Upper lobe of right lung (tissue), 1 donor: ENCODE measurements at places on chromosomes 2 and 18. TPM values are rescaled to one million over a fixed set of nuclear protein-coding genes. Genes with fewer than 3 reads are reported as not detected.

DNA sequence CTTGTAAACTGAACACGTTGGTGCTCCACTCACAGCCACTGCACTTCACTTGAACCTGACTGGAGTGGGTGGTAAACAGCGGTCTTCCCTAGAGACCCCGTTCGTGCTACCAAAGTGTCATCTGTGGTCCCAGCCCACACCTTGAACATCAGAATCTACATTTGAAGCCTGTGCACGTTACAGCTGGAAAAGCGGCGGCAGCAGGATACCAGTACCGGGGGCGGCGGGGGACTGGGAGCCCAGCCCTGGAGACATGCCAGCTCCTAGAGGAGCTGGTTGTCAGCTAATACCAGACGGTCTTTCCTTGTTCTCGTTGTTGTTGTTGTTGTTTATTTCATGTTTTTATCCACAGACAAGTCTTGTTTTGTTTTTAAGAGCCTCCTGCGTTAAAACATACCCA lies 156.7 kb downstream of the WDSUB1 start:
- no peak for DNase-seq

Gene LRRC30
- total RNA-seq: not detected

- no peak for DNase-seq
These were observed 122.1 kb upstream of the RMDN2 start for GRCh38 chr2:37802899-37803379.

Gene IL36A
- not detected for total RNA-seq

- DNase-seq: no peak
These were observed 51.2 kb downstream of the NEDD4L start for GRCh38 chr18:58095222-58095621.

GRCh38 chr2:52929412-52929811 lies 838.2 kb upstream of the CHAC2 start:
- DNase-seq: no peak

Gene EVA1A
- 41.9 TPM for total RNA-seq

GRCh38 chr2:101145406-101145805 lies 5.8 kb downstream of the TBC1D8 start:
- DNase-seq: no peak

GRCh38 chr2:232931636-232932035 lies 61.6 kb downstream of the SNORC start:
- DNase-seq: no peak

Gene LINC00305
- not detected for total RNA-seq

Gene GLB1L
- total RNA-seq: 10.0 TPM

Gene CCDC141
- total RNA-seq: 25.7 TPM

DNA sequence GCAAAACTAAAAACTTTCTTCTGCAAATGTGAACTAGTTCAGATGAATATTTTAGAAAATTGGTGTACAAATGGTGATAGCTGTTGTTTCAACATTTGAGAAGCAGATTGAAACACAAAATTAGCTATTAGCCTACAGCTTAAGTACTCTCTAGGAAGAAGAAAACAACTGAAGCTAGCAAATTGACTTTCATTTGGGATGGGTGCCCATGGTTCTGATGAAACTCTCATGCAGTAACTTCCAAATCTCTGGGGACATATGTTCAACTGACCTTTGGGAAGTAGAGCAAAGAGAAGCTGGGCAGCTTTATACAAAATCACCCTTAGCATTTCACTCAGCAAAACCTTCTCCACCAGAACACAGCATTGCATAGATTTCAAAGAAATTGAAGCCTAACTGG lies 119.0 kb downstream of the GALNT13 start:
- no peak for DNase-seq

GRCh38 chr2:111917106-111917505 lies 18.7 kb downstream of the MERTK start:
- no peak for DNase-seq

GRCh38 chr2:154032220-154032619 lies 160.5 kb downstream of the GALNT13 start:
- no peak for DNase-seq

DNA sequence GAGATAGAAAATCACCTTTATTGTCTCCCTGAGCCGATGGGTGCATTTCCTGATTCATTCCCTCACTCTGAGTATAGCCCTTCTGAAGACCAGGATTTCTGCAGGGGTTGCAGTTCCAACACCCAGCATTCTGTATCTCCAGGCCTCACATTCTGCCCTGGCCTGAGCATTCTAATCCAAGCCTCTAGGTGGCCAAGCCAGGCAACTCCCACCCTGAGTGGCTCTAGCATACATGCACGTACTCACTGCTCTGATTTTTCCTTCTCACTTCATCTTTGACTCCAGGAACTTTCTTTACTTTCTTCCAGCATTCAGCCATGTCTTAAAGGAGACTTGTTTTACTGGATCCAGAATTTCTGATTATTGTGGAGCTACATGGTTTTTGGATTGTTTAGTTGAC lies 100.7 kb upstream of the STK39 start:
- no peak for DNase-seq

- no peak for DNase-seq
These were observed 9.5 kb upstream of the DES start for GRCh38 chr2:219408631-219409030.

Gene UGT1A7
- total RNA-seq: not detected

Gene NCL
- total RNA-seq: 309 TPM

DNA sequence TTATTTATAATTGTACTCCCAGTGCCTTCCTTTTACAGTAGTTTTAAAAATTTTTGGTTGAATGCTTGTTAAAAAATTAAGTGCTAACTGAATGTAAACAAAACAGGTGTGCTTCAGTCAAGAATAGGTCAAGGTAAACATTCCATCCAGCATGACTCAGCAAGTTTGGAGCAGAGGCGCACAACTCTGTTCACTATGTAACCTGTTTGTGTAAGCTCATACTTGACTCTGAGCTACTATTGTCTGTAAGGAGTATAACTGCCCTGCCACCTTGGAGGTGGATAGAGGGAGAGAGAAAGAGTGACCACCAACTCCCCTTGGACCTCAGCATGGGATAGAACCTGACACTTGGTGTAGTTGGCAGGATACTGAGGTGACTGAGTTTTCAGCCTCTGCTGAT lies 207.4 kb upstream of the SYT4 start:
- no peak for DNase-seq

Gene LIMS3
- total RNA-seq: 3.1 TPM

DNA sequence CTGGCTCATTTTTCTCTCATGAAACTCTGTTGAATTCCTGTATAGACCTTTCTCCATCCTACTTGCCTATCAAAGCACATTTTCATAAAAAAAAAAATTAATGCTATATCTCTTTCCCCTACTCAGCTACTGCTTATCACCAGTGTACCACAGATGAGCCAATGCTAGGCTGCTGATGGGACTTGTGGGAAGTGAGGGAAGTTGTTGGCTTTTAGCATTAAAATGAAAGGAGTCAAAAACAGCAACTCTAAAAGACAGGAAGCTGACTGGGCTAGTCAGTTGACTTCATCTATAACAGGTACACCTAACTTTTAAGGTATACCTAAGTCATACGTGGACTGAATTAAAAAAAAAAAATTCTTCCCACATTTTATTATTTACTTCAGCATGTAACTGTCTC lies 102.1 kb downstream of the FAM117B start:
- DNase-seq: no peak

GRCh38 chr2:220434385-220434784 lies 807.0 kb downstream of the SLC4A3 start:
- DNase-seq: no peak

GRCh38 chr2:25572638-25573037 lies 100.7 kb downstream of the DTNB start:
- no peak for DNase-seq

DNA sequence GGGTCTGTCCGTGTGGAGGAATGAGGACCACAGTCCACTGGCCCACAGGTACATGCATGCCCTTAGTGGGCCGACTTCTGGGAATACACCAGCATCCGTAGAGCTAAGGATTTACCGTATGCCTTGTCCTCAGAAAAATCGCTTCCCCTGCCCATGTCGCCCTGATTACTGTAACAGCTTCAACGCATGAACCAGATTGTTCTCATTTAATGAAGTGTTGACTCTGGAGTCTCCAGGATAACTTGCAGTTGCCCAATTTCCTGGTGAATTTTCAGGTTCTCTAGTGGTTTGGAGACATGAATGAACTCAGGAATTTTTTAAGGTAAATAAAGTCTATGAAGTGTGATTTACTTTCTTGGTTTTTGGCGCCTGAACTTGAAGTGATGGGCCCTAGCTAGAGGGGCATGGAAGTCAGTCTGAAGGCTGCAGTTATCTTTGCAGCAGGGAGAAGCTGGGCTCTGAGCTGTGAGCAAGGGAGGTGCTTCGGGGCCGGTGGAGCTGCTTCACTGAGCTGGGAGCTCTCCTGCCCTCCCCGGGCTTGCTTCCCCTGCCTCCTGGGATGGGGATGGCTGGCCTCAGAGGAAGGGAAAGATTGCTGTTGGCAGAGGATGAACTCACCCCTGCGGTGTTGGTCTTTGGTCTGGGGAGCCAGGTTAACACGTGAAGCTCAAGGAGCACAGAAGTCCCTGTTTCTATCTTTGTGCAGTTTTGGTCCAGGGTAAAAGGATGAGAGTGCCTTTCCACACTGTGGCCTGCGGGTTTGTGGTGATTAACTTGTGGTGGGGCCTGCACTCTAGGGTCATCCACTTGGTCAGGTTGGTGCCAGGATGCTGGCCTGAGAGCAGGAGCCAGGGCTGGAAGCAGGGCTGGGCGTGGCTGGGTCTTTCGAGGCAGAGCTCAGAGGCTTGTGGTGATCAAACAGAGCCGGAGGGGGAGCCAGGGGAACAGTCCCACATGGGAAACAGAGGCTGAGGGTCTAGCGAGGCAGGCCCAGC lies 28.1 kb downstream of the TCF7L1 start:
- no peak for DNase-seq

- DNase-seq: no peak
These were observed 93.4 kb upstream of the FN1 start for GRCh38 chr2:215529271-215529670.

Gene ABHD1
- total RNA-seq: 0.35 TPM

DNA sequence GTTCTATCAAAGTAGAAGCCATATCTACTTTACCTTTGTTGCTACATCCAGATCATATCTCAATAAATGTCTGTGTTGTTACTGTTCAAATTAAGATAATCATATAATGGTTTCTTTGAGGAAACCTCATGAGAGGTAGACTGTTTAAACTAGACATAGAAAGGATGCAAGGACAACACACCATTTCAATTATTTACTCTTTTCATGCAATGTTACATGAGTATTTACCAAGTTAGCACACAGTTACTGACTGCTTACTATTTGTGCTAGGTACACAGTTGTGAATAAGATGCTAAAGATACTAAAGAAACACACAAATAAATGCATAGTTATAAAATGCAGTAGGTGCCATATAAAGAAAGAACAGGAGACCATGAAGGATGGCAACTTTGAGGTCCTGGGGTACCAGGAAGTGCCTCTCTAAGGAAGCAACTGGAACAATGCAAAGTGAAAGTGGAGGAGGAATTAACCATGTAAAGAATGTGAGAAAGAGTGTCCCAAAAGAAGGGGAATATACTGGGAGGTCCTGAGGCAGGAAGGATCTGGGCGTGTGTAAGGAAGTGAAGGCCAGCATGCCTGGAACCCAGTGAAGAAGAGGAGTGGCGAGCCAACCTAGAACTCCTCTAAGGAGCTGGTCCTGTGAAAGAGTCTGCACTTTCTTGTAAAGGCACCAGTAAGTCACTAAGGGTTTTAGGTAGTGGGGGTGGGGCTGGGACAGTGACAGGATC lies 39.4 kb downstream of the RBMS1 start:
- DNase-seq: no peak

Gene EVX2
- total RNA-seq: not detected

Gene ORC2
- total RNA-seq: 27.4 TPM

GRCh38 chr2:121199281-121200010 lies 85.6 kb downstream of the TFCP2L1 start:
- no peak for DNase-seq

Gene CRYBA2
- not detected for total RNA-seq
